ENCODE measurements at places on chromosomes 4 and X.

GRCh38 chr4:167419468-167420140 is 185.3 kb upstream of the SPOCK3 start:
- no peaks in the 10 kb centered on the region for H3K4me1 ChIP-seq
- H3K36me3 ChIP-seq: no peaks in the 10 kb centered on the region
- DNase-seq: no peak
- no peak overlapping the region for H3K27ac ChIP-seq

DNA sequence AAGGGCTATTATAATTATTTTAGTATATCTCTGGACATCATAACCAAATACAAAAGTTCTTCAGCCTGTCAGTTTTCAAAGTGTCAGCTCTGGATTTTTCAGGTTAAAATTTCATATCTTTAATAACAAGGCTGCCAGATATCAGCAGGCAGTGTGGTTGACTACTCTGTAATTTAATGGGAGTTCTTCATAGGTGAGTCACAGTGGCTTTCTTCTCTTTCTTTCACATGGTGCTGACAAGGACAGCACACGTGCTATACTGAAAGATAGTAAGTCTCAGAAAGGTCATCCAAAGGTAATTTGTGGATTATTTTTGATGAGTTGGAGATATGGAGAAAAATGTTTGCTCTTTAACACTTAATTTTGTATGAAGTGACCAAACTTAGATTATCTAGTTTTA is 43.2 kb downstream of the GALNT7 start:
- H3K27ac ChIP-seq: peak overlapping the region; percentile 100
- no peak overlapping the region for H3K4me3 ChIP-seq
- H3K36me3 ChIP-seq: no peaks in the 10 kb centered on the region
- peaks cover 87% of the 10 kb centered on the region for H3K4me1 ChIP-seq

- DNase-seq: no peak
- H3K4me1 ChIP-seq: no peaks in the 10 kb centered on the region
- no peaks in the 10 kb centered on the region for H3K36me3 ChIP-seq
- H3K27me3 ChIP-seq: no peaks in the 10 kb centered on the region
Measured at GRCh38 chr4:154424810-154425484, 66.7 kb downstream of the DCHS2 start.

DNA sequence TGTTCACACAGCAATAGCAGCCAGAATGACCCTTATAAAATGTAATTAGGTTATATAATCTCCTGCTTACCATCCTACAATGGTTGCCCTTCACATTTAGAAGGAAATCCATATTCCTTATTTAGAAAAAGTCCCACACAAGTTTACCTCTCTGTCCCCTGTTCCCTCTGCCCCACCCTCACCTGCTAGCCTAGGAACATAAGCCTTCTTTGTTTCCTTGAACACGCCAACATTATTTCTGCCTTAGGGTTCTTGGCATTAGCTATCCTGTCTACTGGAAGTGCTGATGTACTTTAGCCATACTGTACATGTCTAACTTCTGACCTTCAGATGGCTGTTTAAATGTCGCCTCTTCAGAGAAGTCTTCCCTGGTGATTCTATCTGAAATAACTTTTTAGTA is 28.4 kb upstream of the USP53 start:
- H3K27me3 ChIP-seq: peaks cover 2% of the 10 kb centered on the region
- H3K4me3 ChIP-seq: no peak overlapping the region
- no peak overlapping the region for H3K27ac ChIP-seq
- no peak for DNase-seq
- H3K36me3 ChIP-seq: no peaks in the 10 kb centered on the region

DNA sequence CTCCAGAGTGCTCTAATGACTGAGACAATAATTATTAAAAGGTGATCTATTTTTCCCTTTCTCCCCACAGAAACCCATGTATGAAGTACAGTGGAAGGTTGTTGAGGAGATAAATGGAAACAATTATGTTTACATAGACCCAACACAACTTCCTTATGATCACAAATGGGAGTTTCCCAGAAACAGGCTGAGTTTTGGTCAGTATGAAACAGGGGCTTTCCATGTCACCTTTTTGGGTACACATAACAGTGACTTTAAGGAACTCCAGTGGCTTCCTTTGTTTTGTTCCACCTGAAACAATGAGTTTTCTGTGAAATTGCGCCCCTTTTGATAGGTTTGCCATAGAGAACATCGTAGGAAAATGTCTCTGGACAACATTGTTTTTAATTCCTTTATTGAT is 69.6 kb downstream of the KIT start:
- H3K27me3 ChIP-seq: no peaks in the 10 kb centered on the region
- no peak overlapping the region for H3K27ac ChIP-seq
- H3K36me3 ChIP-seq: no peaks in the 10 kb centered on the region

DNA sequence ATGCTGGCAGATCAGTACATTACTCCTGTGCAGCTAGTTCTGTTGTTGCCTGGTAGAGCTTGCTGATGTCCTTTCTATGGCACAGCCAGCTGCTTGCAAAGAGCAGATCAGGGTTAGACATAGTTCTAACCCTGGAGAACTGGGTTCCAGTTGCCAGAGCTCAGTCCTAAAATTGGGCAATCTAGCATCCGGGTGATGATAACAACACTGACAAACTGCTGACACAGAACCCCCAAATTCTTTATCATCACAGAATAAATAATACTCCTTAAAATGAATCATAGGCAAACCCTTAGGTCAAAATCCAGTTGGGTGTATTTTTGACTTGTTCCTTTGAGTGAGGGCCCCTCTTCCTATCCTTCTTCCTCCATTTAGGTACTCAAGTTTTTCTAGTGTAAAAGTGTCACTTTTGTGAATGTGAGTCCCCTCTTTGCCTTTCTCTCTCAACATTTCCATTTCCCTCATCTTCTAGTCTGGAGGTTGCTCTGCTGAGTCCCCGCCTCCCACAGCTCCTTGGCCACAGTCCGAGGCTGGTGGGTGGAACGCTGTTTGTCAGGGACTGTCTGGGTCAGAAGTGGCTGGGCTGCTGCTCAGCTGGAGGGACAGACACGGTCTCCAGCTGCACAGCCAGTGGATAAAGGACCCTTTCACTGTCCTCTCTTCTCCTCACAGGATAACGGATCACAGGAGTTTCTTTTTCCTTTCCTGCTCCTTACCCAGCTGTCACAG is 93.6 kb upstream of the RASGEF1B start:
- H3K36me3 ChIP-seq: no peaks in the 10 kb centered on the region
- no peak for DNase-seq
- H3K27ac ChIP-seq: no peak overlapping the region

GRCh38 chr4:111773858-111774257 is 371.4 kb upstream of the FAM241A start:
- no peak overlapping the region for H3K4me3 ChIP-seq
- H3K36me3 ChIP-seq: no peaks in the 10 kb centered on the region
- no peak for DNase-seq
- no peaks in the 10 kb centered on the region for H3K4me1 ChIP-seq

GRCh38 chrX:40083120-40083978 is 14.4 kb downstream of the BCOR start:
- H3K27me3 ChIP-seq: no peaks in the 10 kb centered on the region
- no peak overlapping the region for H3K27ac ChIP-seq
- no peaks in the 10 kb centered on the region for H3K36me3 ChIP-seq
- H3K4me1 ChIP-seq: peaks cover 42% of the 10 kb centered on the region

GRCh38 chr4:31023109-31023508 is 302.9 kb downstream of the PCDH7 start:
- no peak for DNase-seq
- no peaks in the 10 kb centered on the region for H3K27me3 ChIP-seq
- H3K27ac ChIP-seq: no peak overlapping the region
- H3K36me3 ChIP-seq: no peaks in the 10 kb centered on the region

GRCh38 chr4:13543839-13544605 is at the start of gene NKX3-2:
Gene NKX3-2 (minus strand): TSS chr4:13544508. CDS start chr4:13544414, 94 bp downstream.
- H3K27me3 ChIP-seq: 0 out of 2 replicates have a peak, but pooled peaks cover 2% of the 10 kb centered on the region
- peak within 1 kb of the TSS; percentile 61 for H3K4me3 ChIP-seq
- no peaks in the 10 kb centered on the region for H3K4me1 ChIP-seq
- H3K36me3 ChIP-seq: no peaks in the 10 kb centered on the region
- H3K27ac ChIP-seq: peak within 1 kb of the TSS; percentile 72
- DNase-seq: no peak

- no peaks in the 10 kb centered on the region for H3K36me3 ChIP-seq
- no peak for DNase-seq
- no peaks in the 10 kb centered on the region for H3K27me3 ChIP-seq
- no peak overlapping the region for H3K4me3 ChIP-seq
Measured at GRCh38 chrX:21132686-21133393, 241.4 kb upstream of the CNKSR2 start.

DNA sequence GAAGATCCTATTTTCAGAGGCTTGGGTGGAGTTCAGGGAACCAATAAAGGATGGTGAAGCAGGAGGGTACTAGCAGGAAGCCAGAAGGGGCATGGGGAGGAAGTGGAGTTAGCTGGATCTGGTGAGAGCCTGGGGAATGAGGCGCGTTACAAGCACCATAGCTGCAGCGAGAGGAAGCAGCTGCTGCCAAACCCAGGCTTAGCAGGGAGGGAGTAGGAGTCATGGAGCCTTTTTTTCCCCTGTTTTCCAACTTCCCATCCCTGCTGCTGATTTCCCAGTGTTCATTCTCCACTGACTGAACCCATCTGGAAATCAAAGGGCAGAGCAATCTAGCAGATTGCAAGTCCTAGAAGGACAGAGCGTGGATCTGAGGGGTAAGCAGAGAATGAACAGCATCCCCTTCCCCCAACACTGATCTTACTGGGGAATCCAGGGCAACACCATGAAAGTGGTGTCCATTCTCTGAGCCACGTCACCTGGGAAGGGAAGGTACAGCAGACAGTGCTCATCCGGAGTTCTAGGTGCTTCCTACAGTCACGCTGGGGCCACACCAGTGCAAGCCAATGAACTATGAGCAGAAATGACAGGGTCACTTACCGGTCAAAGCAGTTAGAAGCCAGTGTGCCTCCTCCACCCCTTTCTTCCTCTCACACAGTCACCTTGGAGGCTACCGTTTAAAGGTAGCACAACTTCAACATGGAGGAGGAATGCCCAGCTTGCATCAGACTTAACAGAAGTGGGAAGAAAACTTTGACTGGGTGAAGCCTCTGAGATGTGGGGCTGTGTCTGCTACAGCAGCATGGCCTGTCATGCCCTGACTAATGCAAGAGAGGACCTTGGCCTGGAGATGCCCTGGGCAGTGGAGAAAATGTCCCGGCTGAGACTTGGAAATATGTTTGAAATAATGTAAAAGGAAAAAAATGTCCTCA is 36.7 kb downstream of the SMIM20 start:
- no peak overlapping the region for H3K4me3 ChIP-seq
- no peaks in the 10 kb centered on the region for H3K4me1 ChIP-seq
- H3K36me3 ChIP-seq: no peaks in the 10 kb centered on the region
- no peaks in the 10 kb centered on the region for H3K27me3 ChIP-seq
- no peak for DNase-seq

DNA sequence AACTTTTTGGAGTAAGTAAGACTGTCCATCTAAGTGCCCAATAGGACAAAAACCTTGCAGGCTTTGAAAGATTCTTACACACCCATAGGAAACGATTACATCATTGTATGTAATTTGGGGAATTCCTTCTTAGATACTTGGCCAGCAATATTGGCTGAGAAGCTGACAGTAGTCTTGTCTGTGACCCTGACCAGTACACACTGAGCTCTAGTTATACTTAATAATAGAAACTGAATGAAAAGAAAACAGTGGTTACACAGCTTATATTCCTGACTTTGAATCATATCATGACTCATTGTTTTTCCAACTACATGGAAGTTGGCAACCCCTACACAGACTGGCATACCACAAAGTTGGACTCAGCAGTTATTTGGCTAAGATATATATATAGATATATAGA is 7.1 kb upstream of the TLR2 start:
- no peaks in the 10 kb centered on the region for H3K4me1 ChIP-seq
- no peaks in the 10 kb centered on the region for H3K27me3 ChIP-seq
- H3K27ac ChIP-seq: no peak overlapping the region
- DNase-seq: peak; percentile 48

DNA sequence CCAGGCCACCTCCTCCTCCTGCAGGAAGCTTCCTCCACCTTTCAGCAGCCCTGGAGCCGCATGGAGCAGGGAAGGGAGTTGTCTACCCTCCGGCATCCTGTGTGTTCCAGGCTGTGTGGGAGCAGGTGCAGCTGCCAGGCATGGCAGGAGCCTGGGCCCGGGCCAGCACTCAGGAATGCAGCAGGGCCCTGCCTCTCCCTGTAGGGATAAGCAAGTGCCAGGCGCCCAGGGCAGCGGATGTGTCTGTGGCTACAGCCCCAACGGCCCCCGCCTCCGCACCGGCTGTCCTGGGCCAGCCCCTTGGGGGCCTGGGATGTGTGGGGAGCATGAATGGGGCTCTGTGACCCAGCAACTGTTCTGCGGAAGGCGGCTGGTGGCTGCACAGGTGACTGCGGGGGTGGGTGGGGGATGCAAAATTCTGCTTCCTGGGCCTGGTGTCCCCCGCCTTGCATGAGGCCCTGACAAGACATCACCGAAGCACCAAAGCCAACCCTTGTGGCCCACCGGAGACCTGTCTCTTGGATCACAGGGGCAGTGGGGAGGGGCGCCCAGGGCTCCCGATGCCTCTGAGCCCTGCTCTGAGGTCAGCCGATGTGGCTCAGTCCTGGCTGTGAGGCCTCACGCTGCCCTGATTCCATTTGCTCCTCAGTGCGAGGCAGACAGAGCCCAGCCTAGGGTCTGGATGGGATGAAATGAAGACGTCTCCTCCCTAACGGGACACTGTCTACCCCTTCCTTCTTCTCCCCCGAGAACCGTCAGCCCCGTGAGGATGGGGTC is 1.4 kb upstream of the DOK7 start:
- no peak overlapping the region for H3K27ac ChIP-seq
- H3K36me3 ChIP-seq: no peaks in the 10 kb centered on the region
- H3K4me3 ChIP-seq: no peak overlapping the region
- no peak for DNase-seq
- no peaks in the 10 kb centered on the region for H3K4me1 ChIP-seq

DNA sequence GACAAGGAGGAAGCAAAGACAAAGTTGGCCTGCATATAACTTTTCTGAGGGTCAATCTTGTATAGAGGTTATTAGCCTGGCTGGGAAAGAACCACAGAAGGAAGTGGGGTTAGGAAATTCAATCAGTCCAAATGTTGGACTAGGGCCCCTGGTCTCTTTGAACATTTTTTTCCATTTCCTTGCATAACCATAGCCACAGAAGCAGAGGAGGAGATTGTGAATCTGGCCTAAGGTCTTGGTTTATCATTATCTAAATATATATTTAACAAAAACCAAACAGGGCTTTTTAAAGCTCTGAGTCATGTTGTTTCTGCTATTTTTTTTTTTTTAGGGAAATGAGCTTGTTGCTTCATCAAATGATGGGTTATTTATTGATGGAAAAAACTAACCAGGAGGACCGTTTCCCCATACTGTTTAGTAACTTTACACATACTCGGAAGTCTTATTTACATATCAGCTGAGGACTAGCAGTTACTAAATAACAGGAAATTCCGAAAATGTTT is 97.7 kb upstream of the ACSL4 start:
- H3K27ac ChIP-seq: no peak overlapping the region
- H3K4me1 ChIP-seq: no peaks in the 10 kb centered on the region
- H3K36me3 ChIP-seq: no peaks in the 10 kb centered on the region
- H3K27me3 ChIP-seq: no peaks in the 10 kb centered on the region
- H3K4me3 ChIP-seq: no peak overlapping the region
- no peak for DNase-seq

- no peaks in the 10 kb centered on the region for H3K36me3 ChIP-seq
- no peaks in the 10 kb centered on the region for H3K27me3 ChIP-seq
- no peak overlapping the region for H3K27ac ChIP-seq
- no peaks in the 10 kb centered on the region for H3K4me1 ChIP-seq
Measured at GRCh38 chrX:79444694-79445210, 77.6 kb upstream of the ITM2A start.
